Pancreas (tissue), 10 donors: ENCODE measurements at places on chromosomes 4 and X.

DNA sequence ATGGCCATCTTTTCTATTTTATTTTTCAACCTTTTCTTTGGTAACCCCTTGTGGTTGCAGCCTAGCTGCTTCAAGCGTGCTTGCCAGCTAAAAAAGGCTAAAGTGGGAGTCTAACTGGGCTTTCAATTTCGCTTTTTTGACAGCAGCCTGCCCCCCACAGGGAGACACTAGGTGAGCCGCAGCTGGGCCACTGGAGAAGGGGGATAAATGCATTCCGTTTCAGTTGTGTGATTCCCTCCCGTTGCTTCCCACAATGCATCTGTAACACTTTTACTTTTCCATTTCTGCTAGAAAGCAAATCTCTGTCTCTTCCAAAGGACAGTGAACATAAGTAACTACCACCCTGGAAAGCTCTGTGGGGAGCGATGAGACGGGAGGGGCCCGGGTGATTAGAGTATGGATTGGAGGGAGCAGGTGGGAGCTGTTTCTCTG lies 86.3 kb upstream of the RAPGEF2 start:
- no peak for DNase-seq

- no peak for DNase-seq
These were observed 84.8 kb downstream of the AFAP1 start for GRCh38 chr4:7854697-7855370.

DNA sequence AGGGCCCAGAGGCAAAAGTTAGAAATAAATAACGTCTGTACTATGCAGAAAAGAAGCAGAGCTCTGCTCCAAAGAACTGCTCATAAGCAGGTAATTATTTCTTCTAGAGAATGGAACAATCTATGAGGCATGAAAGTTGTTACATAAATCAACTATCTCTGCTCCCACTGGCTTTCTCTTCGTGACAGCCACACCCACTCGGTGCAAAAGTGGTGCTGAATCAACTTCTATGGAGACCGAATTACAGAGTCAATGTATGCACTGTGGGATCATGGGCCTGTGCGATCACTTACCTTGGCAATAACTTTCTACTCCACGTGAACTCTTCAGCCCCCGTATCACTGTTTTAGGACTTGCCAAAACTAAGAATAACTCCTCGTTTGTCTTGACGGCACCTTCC lies 99.4 kb upstream of the ATXN3L start:
- no peak for DNase-seq

- DNase-seq, result no peak
These were observed 136.2 kb downstream of the TBC1D19 start for GRCh38 chr4:26719954-26720552.
